Caco-2 (cell line): ENCODE measurements at places on chromosomes 7 and 10. TPM values are rescaled to one million over a fixed set of nuclear protein-coding genes. Genes with fewer than 3 reads are reported as not detected.

The VAX1 gene
- total RNA-seq, result not detected in 2 replicates

The SMKR1 gene
- total RNA-seq, result not detected in 2 replicates

The SPDYE5 gene
- total RNA-seq, result not detected in 2 replicates

The NFE2L3 gene
- total RNA-seq, result 38.4 and 39.2 TPM in 2 replicates

DNA sequence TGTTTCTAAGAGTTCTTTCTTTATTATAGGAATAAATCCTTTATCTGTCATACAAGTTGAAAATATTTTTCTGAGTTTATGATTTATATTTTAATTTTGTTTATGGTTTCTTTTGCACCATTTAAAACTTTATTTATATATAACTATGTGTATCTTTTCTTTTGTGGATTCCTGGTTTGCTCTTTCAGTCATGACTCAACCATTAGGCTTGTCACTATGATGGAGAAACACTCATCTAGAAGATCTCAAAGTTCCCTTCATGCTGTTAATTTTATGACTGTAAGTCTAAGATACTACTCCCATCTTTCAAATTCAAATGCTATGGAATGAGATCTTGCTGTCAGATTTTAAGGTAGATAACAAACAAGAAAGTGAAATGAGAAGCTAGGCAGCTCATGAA is 199.5 kb downstream of the INHBA start:
- DNase-seq, result no peak

GRCh38 chr10:103612462-103613365 is 119.2 kb downstream of the NEURL1 start:
- no peak for DNase-seq

DNA sequence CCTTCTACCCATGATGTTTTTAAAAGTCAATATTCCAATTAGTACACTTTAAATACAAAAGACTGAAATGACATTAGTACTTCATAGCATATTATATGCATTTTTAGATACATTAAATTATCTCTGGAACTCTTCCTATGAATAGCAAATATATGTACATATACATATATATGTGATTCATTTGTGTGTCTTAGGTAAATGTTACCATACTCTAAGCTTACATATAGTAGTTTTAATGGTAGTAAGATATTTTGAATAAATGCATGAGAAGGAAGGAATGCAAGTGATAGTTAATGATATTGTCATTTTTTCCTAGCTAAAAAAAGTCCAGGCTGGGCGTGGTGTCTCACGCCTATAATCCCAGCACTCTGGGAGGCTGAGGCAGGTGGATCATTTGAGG is 46.0 kb upstream of the CSTF2T start:
- no peak for DNase-seq

DNA sequence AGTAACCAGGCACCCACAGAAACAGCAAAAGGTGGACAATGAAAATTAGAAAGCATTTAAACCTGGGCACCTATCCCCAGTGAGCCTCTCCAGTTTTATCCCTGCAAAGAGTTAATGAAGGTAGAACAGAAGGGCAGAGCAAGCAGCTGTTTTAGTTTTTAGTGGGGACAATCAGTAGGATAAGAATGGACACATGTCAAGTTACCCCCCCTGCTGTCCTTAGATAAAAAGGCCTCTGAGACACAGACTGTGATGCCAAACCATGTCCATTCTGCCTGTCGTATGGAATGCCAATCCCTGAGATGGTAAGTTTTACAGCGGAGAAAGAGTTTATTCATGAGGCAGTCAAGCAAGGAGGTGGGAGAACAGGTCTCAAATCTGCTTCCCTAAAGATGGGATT is 162.6 kb upstream of the AGR3 start:
- no peak for DNase-seq

DNA sequence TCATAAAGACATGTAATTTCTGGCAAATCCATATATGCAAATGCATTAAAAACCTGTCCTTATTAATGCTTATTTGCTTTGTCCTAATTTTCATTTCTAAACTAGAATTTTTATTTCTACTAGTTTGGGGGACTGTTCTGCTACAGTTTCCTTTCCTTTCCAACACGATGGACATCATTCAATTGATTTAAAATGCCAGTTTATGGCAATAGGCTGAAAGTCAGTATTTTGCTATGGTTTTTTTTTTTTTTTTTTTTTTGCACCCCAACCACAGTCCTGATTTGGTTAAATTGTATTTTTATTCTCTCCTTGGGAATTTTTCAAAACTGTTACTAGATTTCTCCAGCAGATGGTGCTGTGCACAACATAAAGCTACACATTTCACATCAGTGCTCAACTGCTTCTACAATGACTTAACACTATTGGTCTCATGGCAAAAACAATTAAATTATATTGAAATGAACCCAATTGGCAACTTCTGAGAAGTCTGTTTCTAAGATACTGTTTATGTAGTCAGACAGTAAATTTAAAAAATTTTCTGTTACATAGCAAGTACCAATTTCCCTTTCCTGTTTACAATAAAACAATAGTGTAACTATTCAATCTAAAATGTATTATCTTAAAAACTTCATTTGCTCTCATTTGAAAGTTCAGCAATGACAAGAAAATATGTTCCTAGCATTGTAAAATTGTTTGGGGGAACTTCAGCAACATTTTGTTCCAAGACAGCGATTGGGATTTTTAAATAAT is 193.8 kb upstream of the CCDC6 start:
- peak; percentile 73 for DNase-seq

DNA sequence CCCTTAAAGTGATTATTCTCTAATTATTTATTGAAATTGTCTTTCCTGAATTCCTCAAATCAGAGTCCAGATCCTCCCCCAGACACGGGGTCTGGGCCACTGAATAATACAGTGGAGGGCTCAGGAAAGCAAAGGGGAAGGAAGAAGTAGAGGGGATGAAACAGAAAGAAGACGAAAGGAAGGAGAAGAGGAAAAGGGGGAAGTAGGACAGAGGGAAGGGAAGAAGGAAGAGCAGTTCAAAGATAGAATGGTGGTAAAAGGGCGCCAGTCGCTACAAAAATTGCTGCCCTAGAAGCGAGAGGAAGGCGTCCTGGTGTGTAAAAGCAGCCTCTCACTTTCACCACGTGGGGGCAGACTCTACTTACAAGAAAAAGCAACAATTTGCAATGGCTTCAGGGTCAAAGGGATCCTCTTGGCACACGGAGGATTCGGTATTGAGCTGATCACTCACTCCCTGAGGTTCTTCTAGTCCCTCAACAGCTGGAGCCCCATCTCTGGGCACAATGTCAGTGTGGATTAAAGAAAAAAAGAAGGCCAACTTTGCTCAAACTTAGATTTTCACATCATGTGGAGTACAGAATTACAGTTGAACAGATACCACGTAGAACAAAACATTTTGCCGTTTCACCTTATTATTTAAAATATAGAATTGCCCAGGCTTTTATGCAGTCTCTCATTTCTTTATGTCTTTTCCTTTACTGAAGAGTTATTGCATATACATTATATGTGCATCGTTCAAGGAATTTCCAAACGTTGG is 31.4 kb upstream of the NPVF start:
- peak; percentile 72 for DNase-seq

DNA sequence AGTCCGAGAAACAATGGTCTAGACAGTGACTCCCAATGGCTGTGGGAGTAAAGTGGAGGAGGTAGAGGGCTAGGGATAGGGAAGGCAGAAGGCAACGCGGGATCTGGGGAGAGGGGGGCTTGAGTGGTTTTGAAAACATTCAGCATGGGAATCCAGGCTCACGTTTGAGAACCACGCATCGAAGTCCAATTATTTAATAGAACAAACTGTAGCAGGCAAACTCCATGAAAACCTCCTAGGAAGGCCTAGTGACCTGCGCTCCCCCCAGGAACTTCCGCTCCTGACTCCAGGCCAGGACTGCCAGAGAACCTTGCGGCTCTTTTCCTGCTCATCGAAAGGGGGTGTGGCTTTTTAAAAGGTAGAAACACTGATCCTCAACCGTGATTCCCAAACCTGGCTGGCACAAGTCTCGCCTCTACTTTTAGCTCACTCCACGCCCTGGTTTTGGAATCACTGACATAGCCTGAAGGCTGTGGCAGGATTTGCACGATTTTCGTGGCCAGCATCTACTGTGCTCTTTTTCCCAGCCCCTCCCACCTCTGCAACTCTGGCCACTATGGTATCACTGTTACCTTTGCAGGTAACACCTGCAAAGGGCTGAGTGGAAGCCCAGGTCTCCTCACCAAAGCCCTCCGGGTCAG is 43.4 kb downstream of the MYOF start:
- no peak for DNase-seq

DNA sequence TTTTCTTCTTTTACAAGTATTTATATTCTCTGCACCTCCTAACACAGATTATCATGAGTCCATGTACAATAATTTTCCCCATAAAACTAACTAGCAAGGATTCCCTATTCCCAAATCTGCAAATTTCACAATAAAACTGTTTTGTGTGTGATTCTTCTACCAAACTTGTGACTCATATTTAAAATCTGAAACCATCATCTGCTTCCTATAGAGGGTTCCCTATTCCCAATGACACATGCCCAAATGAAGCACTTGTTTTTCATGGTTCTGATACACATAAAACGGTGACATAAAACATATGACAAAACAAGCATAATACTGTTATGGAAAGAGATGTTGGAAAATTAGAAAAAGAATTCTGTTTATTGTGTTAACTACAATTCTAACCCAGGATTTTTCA is 657.6 kb downstream of the PARD3 start:
- no peak for DNase-seq

- DNase-seq, result no peak
Measured at GRCh38 chr10:22945934-22946673, 18.3 kb downstream of the ARMC3 start.

DNA sequence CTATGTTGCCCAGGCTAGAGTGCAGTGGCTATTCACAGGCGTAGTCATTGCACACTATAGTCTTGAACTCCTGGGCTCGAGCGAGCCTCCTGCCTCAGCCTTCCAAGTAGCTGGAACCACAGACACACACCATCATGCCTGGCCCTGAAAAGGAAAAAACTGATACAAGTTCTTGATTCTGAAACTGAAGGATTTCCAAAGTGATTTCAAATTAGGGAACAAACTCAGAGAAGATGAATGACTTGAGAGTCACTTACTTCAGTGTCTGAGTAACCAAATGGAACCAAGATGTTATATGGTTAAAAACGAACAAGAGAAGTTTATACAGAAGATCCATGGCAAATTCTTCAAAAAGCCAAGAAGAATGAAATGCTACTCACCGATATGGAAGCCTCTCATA is 14.4 kb downstream of the CWF19L1 start:
- DNase-seq, result no peak

- peak; percentile 63 for DNase-seq
Measured at GRCh38 chr10:14971867-14972448, 12.8 kb downstream of the MEIG1 start.

DNA sequence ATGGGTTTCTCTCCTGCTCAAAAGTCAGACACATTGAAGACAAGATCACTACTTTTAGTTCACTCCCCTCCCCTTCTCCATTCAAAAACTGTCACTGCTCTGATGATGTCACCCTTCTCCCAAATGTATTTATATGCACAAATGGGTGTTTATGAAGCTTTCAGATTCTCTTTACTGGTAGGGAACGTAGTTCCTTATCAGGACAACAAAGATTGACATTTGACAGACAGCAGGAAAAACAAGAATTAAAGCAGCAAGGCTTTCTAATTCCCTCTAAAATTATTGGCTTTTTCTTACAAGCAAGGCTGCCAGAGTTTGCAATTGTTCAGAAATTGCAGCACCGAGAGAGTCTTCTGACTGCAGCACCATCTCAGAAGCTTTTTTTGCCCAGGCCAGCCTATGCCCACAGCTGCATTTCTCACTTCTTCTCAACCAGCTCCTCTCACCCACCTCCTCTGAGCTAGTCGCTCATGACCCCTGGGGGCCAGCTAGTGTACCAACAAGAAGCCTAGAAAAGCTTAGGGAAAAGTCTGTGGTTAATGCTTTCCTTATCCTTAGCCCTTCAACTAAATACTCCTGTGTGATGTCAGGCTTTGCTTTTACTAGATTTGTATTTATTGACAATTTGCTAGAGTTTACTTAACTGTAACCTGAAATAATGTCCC is 265.1 kb downstream of the HTR7 start:
- DNase-seq, result peak; percentile 62

DNA sequence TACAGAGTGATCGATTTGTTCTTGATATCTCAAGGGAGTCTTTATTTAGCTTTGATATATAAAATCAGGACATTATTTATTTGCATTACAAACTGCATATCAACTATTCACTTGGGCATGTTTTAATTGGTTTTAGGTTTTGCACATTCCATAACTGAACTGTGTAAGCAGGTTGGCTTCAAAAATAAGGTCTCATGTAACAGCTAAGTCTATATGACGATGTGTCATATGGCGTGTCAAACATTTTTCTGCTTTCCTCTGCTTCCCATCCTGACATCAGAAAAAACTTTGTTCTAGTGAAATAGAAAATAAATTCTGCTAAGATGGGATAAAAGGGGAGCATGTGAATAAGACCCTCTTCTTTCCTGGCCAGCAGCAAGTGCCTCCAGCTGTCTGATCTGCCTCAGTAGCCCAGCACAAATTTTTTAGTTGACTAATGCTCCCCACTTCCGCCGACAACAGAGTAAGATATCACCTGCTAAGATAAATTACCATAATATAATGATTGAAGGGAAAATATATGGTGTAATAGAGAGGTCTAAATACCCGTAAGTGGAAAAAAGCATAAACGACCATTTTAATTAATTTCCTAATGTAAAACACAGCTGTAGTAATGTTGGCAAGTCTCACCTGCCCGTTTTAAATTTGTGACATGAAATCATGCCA is 180.5 kb downstream of the TAX1BP1 start:
- no peak for DNase-seq

DNA sequence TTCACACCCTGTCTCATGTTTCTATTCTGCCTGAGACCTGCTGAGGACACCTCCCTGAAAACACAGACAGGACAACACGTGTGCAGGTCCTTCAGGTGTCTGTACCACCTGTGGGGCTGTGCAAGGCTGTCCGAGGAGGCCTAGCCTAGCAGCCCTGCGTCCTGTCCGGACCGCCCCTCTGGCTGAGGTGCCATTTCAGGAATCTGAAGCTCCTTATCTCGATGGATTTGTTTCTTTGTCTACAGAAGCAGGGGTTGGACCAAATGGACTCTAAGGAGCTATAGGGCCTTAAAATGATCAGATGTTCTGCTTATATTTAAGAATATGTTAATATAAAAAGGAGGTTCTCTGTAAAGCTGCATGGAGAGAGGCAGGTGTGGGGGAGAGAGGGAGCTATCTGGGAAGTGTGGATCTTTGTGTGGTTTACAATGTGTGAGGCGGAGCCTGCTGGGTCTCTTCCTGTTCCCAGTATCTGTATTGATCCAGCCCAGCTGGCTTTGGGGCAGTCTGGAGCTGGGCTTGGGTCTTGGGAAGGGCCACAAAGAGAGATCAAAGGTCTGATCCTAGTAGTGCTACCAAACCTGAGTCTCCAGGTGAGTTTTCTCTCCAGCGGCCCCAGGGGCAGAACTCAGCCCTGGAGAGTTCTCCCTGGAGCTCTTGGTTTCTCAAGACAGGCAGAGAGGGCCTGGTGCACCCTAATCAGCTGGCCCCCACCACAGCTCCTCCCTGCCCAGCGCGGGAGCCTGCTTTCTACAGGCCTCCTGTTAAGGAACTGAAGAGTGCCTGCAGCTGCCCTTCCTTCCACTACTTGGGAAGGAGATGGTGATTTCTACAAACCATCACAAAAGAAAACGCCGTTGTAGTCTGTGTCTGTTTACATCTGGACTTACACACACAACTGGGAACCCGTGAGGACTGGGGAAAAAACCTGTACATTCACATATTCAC is 3.4 kb upstream of the MNX1 start:
- DNase-seq, result peak; percentile 82
